ENCODE measurements at places on chromosomes 4 and X.

DNA sequence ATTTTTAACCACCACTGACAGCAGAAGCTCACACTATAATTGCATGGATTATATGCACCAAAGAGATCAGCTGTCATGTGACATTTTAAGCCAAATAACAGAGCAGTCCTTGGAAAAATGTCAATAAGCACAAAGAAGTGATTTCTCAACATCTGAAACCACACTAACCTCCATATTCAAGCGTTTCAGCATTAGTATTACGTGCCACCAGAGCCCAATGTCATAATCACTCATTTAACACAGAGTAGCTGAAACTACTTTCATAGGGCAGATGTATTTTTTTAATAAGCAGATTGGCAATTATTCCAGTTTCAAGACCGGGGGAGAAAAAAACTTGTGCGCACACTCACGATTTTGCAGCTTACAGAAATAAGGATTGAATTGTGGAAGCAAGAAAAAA, 76.6 kb downstream of the SH3KBP1 start:
- peak; percentile 42 for DNase-seq

GRCh38 chr4:3871881-3872833, 106.0 kb downstream of the ADRA2C start:
- DNase-seq: no peak

DNA sequence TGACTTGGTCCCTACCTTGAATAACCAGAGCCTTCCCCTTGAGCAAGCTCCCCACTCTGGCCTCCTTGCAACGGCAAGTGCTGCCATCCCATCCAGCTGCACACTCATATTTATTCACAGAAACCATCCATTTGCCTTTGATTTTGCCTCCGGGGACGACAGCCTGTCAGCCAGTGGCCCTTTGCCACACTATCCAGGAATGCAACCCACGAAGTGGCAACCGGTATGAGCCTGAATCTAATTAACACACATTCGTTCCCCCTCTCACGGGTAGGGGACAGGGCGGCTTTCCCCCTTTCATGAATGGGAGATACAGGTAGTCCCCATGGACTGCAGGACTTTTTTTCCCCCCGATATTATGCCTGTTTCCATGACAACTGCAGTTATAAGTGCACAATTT, 15.5 kb downstream of the CRMP1 start:
- DNase-seq: no peak

DNA sequence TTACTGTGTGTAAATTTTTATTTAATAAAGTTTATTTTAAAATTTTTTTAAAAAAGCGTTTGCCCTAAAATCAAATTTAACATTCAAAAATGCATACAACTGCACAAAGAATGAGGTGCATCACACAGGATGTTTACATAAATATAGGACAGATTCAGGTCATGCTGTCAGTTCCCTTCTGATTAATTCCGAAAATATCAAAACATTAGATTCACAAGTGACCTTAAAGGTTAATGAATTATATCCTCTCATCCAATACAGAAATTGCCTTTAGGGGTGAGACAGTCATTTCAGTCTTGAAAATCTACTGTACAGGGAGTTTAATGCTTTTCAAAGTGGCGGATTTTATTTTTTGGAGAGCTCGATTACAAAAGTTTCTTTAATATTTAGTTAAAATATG, 208.7 kb upstream of the FTHL17 start:
- DNase-seq: no peak

DNA sequence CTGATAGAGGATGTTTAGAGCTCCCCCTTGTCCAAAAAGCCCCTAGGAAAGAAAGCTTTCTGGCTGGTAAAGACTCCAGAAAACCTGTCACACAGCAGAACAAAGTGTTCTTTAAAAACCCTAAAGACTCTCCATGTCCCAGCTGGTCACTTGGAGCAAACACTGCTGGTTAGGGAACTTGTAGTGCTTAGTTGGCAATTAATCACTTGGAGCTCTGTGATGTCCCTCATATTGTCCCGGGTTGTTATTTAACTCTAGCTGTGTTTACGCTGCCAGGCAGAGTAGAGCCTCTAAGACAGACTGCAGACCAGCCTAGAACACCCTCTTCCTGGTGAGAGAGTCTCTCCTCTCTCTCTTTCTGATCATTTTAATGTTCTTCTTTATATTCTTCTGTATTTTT, 267.3 kb downstream of the BCOR start:
- no peak for DNase-seq

- DNase-seq: no peak
These were observed 22.1 kb upstream of the LNX1 start for GRCh38 chr4:53613428-53613827.

- DNase-seq: no peak
These were observed 123.4 kb downstream of the AMELX start for GRCh38 chrX:11416600-11416999.

DNA sequence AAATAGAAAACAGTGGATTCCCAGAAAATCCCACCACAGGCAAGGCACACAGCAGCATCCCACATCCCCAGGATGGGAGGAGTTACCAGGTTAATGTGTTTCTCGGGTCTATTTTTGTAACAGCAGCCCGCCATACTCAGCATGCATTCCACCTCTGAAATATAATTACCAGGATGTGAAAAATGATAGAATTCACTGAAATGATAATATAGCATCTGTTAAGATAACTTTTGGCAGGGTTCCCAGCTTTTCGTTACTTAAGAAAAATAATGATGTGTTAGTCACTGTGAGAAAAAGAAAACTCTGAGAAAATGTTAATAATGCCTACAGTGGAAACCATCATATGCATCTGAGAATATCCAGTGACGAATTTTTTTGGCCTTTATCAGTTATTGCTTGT, 87.1 kb downstream of the VCX2 start:
- peak; percentile 91 for DNase-seq

- no peak for DNase-seq
These were observed 8.1 kb downstream of the SEPTIN6 start for GRCh38 chrX:119684916-119685224.

DNA sequence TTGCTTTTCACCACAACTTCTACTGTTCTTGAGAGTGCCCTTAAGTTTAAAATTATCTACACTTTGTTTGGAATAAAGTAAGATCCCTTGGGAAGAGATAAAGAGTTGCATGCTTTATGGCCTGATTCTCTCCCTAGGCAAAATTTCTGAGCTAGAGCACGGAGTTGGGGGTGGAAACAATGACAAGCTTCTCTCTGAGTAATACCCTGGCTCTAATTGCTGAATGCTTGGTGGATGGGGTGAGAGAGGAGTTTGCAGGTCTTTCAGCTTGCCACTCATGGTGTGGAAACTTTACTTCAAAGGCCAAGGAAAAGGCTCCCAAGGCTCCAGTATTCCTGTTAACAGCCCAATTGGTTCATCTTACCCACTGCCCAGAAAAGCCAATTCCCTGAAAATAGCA, 26.1 kb upstream of the PRDM8 start:
- DNase-seq: no peak

DNA sequence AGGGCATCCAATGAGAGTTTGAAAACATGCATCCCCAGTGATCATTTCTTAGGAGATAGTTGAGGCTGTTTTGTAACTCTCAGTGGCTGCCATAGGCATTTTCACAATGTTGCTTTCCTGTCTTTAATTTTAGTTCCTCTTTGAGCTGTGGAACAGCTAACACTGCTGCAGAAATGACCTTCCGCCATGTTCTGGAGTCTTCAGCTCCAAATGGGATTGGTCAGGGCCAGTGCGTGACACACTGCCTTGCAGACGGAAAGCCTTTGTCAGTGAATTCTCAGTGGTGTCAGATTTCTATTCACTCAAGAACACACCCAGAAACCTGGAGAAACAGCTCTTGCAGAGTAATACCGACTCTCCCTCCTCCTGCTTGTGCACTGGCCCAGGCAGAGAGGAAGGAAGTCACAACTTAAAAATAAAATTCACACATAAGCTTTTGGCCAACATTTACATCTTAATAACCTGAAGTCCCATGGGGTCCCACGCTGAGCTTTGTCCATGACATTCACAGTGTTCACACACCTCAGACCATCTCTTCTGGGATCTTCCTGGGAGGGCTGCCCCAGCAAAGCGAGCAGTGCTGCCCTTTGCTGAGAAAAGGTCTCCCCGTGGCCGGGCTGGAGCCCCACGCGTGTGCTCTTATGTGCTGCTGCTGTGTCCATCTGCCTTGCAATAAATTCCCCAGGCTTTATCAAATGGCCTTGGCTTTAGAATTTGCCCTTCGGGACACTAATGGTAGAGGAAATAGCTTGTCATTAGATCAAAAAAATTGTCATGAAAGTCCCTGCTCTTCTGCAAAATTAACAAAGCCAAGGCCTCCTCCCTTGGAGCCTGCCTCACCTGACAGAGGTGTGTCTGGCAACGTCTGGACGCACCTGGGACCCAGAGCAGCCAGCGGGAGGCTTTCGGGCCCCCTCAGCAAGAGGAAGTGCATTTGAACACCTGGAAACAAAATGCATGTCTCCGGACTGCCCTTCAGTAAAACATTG, 126.8 kb downstream of the IRF2 start:
- peak; percentile 78 for DNase-seq

DNA sequence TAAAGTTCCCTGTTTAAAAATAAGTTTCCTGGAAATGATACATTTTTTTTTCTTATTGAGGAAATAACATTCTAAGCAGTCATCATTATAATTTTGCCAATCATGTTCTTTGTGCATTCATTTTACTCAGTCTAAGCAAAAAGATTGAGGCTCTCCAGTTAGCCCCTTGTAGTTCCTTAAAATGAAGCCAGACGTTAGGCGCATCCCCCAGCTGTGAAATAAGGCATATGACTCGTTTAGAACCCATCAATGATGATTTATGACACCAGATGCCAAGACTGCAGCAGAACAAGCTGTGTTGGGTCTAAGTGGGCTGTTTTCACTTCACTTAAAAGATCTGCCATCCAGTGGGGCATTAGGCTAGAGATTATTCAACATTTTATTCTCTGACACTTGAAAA, 17.0 kb downstream of the PDGFC start:
- DNase-seq: no peak

- peak; percentile 65 for DNase-seq
These were observed 55.8 kb downstream of the EMCN start for GRCh38 chr4:100461807-100462605.

DNA sequence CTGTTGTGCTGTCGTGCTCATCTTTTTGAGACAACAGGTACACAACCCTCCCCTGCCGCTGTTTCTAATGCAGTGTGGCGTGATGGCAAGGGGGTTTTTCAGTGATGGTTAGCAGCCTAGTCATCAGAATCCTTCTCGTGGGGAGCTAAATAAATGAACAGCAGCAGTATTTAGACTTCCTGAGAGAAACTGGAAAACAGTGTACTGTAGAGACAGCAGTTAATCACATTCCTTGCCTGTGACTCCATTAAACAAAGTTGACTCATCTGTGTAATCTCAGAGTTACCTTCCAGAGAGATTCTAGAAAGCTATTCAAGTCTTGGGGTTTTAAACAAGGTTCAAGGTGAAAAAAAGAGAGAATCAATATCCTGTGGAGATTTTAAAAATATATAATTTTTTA, 1753.2 kb upstream of the PCDH7 start:
- peak; percentile 86 for DNase-seq

DNA sequence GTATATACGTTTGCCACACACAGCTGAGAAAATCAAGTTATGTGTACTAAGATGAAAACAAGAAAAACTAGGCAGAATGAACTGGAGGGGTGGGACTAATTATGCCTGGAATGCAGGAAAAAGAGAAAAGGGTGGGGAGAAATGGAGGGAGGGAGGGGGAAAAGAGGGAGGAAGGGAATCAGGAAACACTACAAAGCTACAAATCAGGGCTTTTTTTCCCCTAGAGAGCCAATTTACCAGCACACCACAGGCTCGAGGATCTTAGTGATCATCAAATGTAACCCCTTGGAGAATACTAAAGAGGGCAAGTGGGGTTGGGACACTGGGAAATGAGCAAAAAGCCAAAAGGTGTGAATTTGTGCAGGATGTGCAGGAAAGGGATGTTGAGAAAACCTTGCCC, 451.9 kb downstream of the SMARCA1 start:
- no peak for DNase-seq

DNA sequence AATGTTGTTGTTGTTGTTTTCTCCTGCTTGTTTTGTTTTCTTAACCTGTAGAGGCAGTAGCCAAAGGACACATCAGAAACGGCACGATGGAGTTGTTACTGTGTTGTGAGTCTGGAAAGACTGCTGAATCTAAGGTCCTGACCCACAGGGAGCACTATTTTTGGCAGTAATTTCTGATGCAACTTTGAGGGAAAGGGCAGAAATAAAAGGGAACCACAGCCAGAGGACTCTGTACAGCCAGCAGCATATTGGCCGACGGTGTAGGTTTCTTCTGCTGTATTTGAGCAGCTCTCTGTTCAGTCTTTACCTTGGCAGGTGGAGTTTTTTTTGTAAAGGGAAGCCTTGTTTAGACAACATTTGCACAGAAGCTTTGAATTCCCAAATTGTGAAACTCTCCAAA, 203.0 kb upstream of the GPR101 start:
- no peak for DNase-seq

DNA sequence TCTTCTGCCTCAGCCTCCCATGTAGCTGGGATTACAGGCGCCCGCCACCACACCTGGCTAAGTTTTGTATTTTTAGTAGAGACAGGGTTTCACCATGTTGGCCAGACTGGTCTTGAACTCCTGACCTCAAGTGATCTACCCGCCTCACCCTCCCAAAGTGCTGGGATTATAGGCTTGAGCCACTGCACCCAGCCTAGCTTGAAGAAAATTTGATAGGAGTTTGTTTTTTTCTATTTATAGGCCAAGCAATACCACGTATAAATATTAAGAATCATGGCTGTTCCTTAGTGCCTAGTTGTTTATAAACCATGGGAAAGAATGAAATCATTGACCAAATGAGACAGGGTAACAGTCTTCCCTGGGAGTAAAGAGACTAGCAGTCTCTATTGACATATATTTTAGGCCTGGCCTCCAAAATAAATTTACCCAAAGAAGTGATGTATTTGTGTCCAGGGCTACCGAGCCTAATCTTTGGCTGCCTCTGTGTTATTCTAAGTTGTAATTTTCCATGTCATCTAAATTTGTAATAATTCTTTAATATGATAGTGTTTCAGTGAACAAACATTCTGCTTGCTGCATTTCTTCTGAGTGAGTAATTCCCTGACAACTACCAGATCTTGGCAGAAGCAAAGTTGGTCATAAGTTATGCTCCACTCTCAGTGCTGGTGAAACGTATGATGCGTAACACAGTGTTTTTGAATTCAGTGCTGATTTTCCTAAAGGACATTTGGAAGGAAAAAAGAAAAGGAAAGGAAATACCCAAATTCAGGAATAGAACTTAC, 10.3 kb downstream of the PKD2 start:
- DNase-seq: peak; percentile 99

DNA sequence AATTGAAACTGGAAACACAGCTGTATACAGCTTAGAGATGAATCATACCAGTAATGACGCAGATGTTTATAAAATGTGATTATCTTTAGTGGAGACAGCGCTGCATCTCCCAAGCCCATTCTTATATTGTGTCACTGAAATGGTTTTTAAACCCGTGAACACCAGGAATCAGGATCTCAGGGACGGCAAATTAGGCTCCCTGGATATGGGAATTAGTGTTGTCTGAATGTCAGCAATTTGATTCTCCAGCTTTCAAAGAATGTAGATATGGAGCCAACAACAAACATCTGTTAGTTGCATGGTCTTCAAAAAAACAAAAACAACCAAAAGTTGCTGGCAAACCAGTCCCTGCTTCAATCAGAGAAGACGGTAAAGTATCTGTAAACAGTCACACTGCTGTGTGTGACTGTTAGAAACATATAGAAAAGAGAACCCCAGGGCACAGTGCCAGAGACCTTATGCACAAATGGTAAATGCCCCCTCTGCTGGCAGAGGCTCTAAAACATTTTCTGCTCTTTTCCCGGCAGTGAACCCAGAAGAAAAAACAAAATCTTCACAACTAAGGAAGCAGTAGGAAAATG, 351.9 kb upstream of the FTHL17 start:
- DNase-seq: peak; percentile 84
